ENCODE measurements at places on chromosomes 1 and 21. TPM values are rescaled to one million over a fixed set of nuclear protein-coding genes. Genes with fewer than 3 reads are reported as not detected.

GRCh38 chr1:61343734-61344420 lies 261.5 kb downstream of the NFIA start:
- no peak for DNase-seq

DNA sequence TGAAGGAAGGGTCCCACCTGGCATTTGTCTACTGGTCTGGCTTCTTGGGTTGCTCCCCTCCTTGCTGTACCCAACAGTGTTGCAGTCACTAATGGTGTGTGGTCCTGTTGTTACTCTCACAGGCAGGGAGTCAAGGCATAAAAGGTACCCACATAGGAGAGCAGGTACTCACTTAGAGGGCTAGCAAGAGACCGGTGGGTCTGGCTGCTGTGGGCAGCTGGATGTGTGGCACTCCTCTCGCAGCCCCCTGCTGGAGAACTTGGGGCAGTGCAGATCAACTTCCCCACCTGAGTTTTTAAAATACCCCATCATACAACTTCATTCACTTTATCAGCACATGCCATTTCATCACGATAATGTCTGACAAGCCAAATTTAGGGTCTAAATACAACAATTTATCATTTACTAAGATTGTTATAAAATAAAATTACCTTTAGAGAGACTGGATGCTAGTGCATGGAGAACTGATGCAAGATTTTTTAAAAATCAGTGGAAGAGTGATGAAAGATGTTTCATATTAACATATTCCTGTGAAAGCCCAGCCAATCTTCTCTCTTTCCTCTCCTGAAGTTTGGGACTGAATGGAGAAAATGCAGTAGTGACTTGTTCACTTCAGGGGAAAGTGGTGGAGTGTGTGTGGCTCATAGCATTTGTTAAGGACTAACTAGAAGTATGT lies 42.8 kb downstream of the ACP6 start:
- peak; percentile 37 for DNase-seq

DNA sequence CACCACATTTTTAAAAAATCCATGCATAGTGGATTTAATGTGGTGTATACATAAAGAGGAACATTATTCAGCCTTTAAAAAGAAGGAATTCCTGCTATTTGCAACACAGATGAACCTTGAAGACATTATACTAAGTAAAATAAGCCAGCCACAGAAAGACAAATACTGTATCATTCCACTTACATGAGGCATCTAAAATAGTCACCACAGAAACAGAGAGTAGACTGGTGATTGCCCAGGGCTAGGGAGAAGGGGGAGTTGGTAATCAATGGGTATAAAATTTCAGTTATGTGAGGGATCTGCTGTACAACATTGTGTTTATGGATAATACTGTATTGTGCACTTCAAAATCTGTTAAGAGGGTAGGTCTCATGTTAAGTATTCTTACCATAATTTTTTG lies 10.0 kb downstream of the FAM163A start:
- DNase-seq = no peak

DNA sequence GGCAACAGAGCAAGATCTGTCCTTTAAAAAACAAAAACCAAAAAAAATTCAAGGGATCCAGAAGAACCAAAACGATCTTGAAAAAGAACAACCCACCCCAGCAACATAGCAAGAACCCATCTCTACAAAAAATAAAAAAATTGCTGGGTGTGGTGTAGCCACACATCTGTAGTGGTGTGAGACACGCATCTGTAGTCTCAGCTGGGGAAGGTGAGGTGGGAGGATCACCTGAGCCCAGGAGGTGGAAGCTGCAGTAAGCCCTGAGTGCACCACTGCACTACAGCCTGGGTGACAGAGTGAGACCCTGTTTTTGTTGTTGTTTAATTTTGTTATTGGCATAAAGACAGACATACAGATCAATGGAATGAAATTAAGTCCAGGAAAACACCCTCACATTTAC lies 22.3 kb downstream of the TRIM33 start:
- DNase-seq = no peak

- DNase-seq = no peak
Measured at GRCh38 chr1:41800311-41800829, 118.4 kb downstream of the HIVEP3 start.

GRCh38 chr1:233868461-233868860 lies 36.0 kb upstream of the SLC35F3 start:
- no peak for DNase-seq

- no peak for DNase-seq
Measured at GRCh38 chr1:156839426-156840109, 19.3 kb downstream of the INSRR start.

GLIS1 gene
- not detected for total RNA-seq

COL18A1 gene
- total RNA-seq = 1.9 TPM

FAM163A gene
- total RNA-seq = not detected

KCNE2 gene
- total RNA-seq = not detected

GBP6 gene
- total RNA-seq = 0.13 TPM

RPTN gene
- total RNA-seq = not detected

SPTA1 gene
- not detected for total RNA-seq

C1orf122 gene
- 39.5 TPM for total RNA-seq

URB2 gene
- total RNA-seq = 37.6 TPM

Data from CD8-positive, alpha-beta memory T cell (primary cell).